Activated T-cell treated with anti-CD3 and anti-CD28 coated beads for 1 hour (primary cell): ENCODE measurements at places on chromosomes 2 and 18.

- no peak for DNase-seq
Measured at GRCh38 chr18:34514238-34514637, 195.9 kb upstream of the DTNA start.

- no peak for DNase-seq
Measured at GRCh38 chr2:197217541-197217940, 93.0 kb downstream of the ANKRD44 start.

GRCh38 chr2:210715560-210716082 is 159.2 kb downstream of the CPS1 start:
- DNase-seq = no peak

GRCh38 chr2:170298115-170298514 is 120.2 kb downstream of the MYO3B start:
- no peak for DNase-seq

GRCh38 chr18:39188278-39188677 is 1622.7 kb upstream of the CELF4 start:
- no peak for DNase-seq

GRCh38 chr18:55093295-55093694 is 134.0 kb upstream of the CCDC68 start:
- no peak for DNase-seq

DNA sequence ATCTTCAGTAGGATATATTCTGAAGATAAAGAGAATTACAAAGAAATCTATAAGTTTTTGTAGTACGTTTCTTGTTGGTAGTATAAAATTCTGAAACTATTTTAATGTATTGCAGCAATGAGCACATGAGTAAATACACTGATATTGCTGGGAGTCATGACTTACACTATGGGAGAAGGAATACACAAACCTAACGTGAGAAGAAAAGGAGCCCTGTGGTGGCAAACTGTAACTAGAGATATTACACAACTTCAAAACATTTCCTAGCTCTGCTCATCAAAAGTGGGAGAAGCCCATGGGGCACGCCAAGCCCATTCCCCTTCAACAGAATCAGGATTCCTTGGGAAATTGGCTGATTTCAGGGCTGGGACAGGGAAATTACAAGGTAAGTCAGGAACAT is 20.5 kb downstream of the SPIRE1 start:
- DNase-seq = no peak

- DNase-seq = no peak
Measured at GRCh38 chr18:1062588-1062987, 157.9 kb downstream of the ADCYAP1 start.

- no peak for DNase-seq
Measured at GRCh38 chr2:240325016-240326007, 110.2 kb upstream of the GPC1 start.

DNA sequence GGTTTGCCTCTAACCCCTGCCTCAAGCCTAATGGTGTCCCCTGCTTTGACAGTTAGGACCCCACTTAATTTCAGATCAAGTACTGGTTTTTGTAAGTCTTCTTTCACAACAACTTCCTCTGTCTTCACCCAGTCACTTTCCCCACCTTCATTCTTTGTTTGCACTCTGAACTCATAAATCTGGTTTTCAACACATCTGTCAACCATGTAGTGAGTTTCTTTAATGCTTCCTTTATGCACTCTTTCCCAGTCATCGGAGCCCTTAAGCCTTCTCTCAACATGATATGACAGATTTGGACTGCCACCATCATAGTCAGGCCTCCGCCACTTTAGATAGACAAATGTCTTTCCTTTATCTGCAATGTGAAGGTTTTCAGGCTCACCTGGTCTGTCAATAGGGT is 109.1 kb downstream of the PLEKHA3 start:
- DNase-seq = no peak

DNA sequence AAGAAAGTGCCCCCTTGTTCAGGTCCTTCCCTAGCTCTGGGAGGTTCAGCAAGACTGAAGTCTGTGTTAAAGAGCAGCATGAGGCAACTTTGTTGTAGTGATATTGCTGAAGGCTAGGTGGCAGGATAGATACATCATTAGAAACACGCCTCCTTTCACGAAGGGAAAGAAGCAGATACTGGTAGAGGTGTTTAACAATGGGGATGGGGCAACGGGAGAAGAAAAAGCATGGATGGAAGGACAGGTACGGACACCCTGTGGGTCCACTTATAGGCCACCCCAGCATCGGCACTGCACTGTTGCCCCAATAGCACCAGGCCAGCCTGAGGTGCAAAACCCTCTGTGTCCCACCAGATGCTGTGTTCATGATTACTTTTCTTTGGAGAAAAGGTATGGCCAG is 3.5 kb upstream of the IGFBP5 start:
- DNase-seq = no peak

- no peak for DNase-seq
Measured at GRCh38 chr2:194822097-194822496, 834.9 kb upstream of the SLC39A10 start.

- DNase-seq = no peak
Measured at GRCh38 chr2:69122271-69122670, 109.3 kb downstream of the ANTXR1 start.

- no peak for DNase-seq
Measured at GRCh38 chr2:50606860-50607259, 425.1 kb downstream of the NRXN1 start.

DNA sequence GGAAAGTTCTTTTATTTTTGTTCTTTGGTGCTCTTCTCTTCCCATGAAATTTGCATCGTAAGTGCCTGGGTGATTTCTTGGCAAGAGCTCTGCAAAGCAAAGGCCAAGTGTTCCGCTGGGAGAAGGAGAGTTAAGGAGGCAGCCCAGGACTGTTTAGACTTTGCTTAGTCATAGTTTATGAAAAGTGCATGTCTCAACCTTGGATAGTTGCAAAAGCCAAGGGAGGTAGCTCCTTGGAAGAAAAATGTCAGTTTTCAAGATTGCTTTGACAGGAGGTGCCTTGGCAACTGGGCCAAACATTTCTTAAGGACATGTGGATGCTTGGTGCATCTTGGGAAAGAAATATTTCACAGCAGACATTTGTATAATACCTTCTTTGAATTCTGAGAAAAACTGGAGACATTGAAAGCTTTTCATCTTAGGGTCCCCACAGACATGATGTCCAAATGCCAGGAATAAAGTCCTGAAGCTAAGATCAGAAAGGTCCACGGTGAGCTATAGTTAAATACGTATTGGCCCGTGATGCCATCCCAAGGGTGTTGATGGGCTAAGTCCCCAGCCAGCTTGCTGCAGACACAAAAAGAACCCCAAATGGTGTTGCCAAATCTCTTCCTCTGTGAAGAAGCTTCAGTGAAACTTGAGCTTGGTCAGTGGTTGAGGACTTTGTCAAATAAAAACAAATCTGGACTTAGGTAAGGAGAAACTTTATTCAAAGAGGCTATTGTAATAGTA is 96.3 kb upstream of the THUMPD2 start:
- DNase-seq = no peak

DNA sequence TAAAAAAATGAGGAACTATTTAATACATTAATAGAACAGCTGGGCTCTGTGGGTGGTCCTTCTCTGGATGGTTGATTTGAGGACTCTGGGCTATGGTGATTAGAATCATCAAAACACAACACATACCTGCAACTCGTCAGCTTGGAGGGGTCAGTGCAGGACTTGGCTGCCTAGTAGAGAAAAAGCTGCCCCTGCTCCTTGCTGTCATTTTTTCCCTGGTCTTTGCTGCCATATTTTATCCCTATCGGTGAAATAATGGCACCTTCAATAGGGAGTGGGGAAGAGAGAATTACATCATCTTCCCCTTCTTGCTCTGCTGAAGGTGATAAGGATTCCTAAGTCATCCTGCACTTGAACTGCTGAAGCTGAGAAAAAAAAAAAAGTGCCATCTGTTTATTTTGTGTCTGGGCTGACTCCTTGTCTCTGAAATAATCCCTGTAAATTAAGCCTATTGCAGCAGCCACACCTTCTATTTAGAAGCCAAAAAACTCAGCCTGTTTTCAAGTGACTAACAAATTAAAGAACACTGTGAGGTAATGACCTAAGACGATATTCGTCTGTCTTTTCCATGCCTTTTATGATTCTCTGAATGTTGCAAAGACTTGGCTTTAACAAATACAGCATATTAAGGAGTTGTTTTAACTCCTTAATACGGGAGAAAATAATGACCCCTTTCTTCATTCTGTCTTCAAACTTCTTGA is 89.3 kb downstream of the ACVR1 start:
- DNase-seq = no peak
